ENCODE measurements at places on chromosomes 16 and 17.

- no peak for DNase-seq
These were observed 4.8 kb downstream of the ADAP2 start for GRCh38 chr17:30926516-30926915.

DNA sequence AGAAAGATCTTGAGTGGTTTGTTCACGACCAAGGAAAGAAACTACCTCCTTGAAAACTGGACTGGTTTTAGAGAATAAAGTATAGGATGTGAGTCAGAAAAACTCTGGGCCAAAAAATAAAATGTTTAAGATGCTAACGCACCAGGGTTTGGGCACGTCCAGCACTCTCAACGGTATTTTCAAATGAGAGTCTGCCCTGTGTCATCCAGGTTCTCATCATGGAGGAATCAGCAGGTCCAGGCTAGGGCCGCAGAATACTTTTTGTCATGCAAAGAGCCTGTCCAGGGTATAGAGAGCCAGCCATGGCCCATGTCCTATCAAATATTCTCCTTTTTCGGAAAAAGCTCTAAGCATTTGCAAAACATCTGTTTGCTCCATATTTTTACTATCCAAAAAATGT, 2.4 kb downstream of the NXN start:
- DNase-seq: no peak

- no peak for DNase-seq
These were observed 3.6 kb downstream of the ARL6IP1 start for GRCh38 chr16:18797746-18798145.

- no peak for DNase-seq
These were observed 31.7 kb downstream of the CRISPLD2 start for GRCh38 chr16:84851192-84852127.

DNA sequence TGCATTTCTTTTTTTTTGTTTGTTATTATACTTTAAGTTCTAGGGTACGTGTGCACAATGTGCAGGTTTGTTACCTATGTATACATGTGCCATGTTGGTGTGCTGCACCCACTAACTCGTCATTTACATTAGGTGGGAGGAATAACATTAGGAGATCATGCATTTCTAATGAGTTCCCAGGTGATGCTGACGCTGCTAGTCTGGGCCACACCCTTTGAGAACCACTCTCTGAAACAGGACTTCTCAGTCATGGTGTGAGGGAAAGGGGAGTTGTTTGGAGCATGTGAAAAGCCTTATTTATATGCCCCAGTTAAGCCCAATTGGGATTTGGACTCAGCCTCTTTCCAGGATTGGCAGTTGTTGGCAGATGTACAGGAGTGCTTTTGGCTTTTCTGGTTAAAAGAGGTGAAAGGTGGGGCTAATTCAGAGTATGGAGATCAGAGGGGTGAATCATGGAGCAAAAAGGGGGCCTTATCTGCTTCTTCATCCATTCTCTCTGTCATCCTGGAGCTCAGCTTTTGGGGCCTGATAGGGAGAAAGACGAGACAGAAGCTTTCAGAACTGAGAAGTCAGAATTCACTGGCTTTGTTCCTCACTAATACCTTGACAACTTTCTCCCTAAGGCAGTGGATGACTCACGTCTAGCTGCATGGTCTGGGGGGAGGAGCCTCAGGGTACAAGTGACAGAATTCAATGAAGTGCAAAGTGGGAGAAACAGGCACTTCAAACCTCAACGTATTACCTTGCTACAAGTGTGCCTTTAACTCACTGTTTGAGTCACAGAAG, 180.0 kb upstream of the CACNG3 start:
- DNase-seq: no peak

- no peak for DNase-seq
These were observed 1.2 kb downstream of the PRPF8 start for GRCh38 chr17:1683459-1683858.

GRCh38 chr16:3501783-3502400, 1.1 kb downstream of the CLUAP1 start:
- DNase-seq: no peak

GRCh38 chr16:4593086-4593485, 21.6 kb downstream of the UBALD1 start:
- DNase-seq: no peak

DNA sequence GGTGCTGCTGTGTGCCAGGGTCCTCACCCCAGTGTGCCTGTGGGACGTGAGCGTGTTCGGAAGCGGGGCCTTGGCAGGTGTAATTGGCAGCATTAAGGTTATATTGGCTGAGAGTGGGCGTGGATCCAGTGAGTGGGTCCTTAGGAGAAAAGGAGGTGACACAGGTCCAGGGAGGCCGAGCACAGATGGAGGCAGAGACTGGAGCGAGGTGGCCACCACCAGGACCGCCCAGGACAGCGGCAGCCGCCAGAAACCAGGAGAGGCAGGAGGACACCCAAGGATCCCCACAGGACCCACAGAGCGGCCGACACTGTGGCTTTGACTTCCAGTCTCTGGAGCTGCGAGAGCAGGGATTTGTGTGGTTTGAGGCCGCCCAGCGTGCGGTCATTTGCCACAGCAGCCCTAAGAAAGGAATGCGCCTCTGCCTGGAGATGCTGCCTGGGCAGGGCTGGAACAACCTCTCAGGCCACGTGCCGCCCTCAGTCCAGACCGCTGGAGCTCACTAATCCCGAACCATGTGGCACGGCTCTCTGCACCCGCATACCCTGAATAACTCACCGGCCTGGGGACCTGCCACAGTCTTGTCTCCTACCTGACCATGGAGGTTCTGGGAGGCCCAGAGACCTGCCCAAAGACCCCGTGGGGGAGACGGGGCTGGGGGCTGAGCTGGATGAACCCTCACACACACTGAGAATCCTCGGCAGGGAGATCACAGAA, 45.4 kb downstream of the SOX8 start:
- DNase-seq: no peak

DNA sequence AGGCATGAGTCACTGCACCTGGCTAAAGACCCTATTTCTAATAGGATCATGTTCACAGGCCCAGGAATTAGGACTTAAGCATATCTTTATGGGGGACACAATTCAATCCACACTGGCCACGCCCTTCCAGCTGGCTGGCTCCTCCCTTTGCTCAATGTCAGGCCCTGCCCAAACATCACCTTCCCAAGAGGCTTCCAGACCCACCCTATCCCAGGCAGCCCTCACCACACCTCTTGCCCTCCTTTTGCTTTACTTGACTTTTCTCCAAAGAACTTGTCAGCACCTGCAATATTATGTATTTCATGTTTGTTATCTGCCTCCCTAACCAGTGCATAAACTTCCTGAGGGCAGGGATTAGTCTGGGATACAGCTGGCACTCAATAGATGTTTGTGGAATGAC, 109.6 kb upstream of the CDH5 start:
- DNase-seq: no peak

- DNase-seq: no peak
These were observed 52.5 kb upstream of the WSB1 start for GRCh38 chr17:27241346-27241946.

- DNase-seq: peak; percentile 57
These were observed 5.0 kb upstream of the MYL4 start for GRCh38 chr17:47203984-47204721.

- no peak for DNase-seq
These were observed 189.9 kb downstream of the IRF8 start for GRCh38 chr16:86088816-86089215.

DNA sequence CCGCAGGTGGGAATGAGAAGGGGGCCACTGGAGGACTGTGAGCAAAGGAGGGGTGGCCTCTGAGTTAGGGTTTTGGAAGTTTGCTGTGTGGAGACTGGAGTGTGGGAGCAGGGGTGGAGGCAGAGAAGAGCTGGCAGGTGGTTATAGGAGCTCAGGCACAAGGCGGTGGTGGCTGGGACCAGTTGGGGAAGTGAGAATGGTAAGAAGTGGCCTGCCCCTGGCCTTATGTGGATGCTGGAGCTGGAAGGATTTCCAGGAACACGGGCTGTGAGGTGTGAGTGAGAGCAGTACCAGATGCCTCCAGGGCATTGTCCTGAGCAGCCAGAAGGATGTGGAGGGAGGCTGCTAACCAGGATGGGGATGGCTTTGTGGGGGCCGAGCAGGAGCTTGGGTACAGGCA, 277.2 kb downstream of the SNX29 start:
- DNase-seq: no peak

GRCh38 chr17:31248986-31249834, 47.8 kb downstream of the OMG start:
- DNase-seq: no peak

GRCh38 chr16:54655121-54655590, 275.5 kb upstream of the IRX5 start:
- DNase-seq: no peak

GRCh38 chr16:6969594-6969993, 363.1 kb upstream of the RBFOX1 start:
- no peak for DNase-seq

DNA sequence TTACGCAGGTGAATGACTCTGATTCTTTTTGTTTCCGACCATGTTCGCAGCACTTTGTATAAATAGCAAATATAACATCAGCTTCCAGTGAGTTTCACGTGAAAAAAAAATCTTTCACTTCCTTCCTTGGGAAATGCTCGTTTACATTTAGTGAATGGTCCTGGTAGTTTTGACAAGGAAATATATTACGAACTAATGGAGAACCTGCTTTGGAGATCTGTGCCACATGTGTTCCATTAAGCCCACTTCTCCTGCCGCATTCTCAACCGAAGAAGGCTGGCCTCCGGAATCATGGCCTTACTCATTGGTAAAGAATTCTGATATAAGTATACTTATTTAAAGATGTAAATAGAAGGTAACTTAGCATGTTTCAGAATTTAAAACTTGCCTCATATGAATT, 3.6 kb downstream of the CRAMP1 start:
- DNase-seq: no peak

GRCh38 chr17:6927290-6928126, 68.3 kb upstream of the ALOX12 start:
- DNase-seq: no peak

GRCh38 chr16:53995378-53995777, 291.2 kb downstream of the IRX3 start:
- DNase-seq: no peak

DNA sequence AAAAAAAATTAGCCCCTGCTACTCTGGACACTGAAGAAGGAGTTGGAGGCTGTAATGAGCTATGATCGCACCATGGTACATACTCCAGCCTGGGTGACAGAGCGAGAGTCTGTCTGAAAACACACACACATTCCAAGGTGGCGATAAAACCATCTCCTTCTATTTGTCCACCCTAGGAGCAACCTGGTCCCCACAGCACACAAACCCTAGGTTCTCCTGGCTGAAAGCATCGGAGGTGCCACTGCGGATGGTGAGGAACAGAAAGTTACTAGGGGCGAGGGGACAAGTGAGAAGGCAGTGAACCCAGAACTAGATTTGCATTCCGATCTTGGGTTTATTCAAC, 1.4 kb upstream of the ECI1 start:
- no peak for DNase-seq

GRCh38 chr17:34386343-34386696, 23.3 kb upstream of the CCL1 start:
- no peak for DNase-seq

DNA sequence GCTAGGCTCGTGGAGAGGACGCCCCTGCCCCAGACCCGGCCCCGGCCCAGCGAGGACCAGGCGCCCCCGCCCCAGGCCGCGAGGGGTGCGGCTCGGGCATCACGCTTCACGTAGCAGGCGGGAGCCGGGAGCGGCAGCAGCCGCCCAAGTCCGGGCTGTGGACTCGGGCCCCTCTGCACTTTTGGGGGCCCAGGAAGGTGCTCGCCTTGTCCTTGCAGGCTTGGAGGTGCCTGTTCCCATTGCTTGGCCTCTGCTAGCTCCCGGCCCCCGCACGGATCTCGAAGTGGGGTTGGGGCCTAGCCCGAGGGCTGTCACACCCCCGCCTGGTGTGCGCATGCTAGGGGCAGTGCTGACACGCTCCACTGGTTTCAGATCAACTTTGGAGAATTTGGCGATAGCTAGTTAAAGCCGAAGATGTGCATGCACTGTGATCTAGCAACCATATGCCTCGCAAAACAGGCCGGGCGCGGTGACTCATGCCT, 55.7 kb downstream of the WSB1 start:
- no peak for DNase-seq

- no peak for DNase-seq
These were observed 72.4 kb downstream of the LITAF start for GRCh38 chr16:11514283-11514682.

DNA sequence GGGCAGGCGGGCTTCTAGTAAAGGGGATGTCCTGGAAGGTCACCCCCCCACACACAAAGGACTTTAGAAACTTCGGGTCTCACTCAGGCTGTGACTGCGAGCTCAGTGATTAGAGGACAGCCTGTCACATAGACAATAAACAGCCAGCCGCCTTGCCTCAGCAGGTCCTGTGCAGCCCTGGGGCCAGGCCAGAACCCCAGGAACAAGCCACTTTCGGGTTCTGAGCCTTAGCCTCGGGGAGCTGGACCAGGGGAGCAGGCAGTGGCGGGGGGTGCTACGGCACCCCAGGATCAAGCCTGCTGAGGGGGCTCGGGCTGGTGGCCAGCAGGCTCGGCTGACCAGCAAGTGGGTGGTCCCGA, 1.1 kb downstream of the GAS7 start:
- no peak for DNase-seq

DNA sequence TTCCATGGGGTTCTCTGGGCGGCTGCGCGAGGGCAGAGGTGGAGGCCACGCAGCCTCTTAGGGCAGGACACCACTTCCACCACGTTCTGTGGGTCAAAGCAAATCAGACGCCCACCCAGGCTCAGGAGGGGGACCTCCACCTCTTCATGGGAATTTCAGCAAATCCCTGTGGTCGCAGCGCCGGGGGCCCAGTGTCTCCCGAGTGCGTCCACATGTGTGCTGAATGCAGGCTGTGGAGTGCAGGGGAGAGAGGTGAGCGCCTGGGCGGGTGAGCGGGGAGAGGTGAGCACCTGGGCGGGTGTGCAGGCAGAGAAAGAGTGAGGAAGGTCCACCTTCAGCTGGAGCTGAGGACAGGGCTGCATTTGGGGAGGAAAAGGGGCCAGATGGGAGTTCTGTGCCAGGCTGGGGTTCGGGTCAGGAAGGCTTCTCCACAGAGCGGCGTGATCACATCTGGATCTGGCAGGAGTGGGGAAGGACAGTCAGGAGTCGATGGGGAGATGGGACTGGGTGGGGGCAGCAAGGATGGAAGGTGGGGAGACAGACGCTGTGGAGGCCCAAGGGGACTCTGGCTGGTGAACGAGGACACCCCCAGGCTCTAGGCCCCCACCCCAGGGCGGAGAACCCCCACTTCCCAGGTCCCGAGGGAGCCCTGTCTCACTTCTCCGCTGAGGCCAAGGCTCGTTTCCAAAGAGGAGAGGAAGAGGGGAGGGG, 36.8 kb upstream of the CBFA2T3 start:
- DNase-seq: no peak

Data from activated naive CD8-positive, alpha-beta T cell treated with anti-CD3 and anti-CD28 coated beads for 36 hours (primary cell).